Stimulated activated CD8-positive, alpha-beta memory T cell treated with anti-CD3 and anti-CD28 coated beads, Interleukin-7, amount 100 ng/mL, for 24 hours (primary cell): ENCODE measurements at places on chromosomes 7 and 10.

DNA sequence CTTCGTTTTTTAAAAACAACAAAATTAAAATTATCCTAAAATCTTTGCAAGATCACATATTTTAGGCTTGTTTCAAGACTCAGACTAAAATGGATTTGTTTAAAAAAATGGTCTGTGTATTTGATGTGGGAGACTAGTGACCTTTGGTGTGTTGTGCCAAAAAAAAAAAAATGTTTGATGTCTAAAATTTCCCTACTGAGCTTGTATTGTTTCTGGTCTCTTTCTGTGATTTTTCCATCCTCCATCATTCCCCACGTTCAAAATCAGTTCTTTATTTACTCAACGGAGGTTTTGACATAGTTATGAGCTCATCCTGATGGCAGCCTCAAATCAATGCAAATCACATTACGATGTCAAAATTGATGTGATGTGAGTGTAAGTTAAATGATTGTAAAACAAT lies 326.2 kb downstream of the RNLS start:
- DNase-seq: no peak

DNA sequence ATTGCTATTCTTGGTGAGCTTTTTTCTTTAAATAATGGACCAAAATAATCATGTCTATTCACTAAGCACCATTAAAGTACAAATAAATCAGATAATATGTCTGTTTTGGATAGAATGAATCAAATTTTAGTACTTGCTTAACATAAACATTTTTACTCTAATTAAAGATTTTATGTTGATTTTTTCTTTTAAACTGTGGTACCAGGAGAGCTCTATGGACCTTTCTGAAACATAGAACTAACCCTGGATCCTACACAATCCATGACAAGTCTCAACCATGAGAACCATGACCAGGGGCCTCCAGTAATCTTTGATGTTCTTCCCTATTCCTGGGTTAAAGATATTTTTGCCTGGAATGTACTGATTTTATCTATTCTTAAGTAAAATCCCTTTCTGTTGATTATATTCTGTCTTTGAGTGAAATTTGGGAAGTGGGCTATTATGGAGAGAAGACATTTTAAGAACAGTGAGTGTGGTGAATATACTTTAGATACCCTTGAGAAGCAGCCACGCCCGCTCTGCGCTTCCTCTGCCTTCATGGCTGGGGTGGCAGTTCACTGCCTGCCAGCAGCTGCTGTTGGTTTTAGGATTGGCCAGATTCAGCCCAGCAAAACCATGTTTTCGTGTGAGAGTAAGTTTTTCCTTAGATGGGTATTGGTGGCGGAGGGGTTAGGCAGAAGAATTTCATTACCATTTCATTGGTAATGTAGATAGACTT lies 42.2 kb upstream of the BHLHA15 start:
- no peak for DNase-seq

DNA sequence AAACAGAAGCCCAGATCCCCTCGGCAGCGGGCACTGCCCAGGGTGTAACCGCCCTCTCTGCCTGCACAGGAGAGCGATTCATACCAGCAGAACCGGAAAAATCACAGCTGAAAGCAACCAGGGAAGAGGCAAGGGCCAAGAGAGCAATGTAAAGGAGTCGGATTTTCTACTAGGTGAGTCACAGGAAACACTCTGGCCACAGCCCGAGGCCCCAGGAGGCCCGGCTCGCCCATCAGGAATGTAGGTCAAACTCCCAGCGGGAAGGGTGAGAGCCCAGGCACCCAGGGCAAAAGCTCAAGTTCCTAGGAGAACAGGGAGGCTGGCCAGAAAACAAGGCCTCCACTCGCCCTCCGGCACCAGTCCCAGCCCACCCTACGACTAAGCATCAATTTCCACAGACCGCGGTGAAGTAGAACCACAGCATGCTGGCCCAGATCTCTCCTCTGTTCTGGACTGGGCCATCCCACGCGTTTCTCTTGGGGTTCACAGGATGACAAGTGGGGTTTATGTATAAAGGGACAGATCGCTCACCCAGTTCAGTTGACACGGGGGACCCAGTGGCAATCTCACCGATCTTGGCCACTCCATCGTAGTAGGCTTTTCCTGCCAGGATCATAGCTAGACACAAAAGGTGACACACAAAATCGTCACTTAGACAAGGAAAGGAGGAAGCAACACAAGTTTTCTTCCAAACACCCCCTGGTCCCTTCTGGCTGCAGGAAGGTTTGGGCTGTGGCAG lies 46.2 kb downstream of the BAIAP2L1 start:
- no peak for DNase-seq

- DNase-seq: no peak
Observed at GRCh38 chr10:77350134-77350533, 287.5 kb downstream of the KCNMA1 start.

DNA sequence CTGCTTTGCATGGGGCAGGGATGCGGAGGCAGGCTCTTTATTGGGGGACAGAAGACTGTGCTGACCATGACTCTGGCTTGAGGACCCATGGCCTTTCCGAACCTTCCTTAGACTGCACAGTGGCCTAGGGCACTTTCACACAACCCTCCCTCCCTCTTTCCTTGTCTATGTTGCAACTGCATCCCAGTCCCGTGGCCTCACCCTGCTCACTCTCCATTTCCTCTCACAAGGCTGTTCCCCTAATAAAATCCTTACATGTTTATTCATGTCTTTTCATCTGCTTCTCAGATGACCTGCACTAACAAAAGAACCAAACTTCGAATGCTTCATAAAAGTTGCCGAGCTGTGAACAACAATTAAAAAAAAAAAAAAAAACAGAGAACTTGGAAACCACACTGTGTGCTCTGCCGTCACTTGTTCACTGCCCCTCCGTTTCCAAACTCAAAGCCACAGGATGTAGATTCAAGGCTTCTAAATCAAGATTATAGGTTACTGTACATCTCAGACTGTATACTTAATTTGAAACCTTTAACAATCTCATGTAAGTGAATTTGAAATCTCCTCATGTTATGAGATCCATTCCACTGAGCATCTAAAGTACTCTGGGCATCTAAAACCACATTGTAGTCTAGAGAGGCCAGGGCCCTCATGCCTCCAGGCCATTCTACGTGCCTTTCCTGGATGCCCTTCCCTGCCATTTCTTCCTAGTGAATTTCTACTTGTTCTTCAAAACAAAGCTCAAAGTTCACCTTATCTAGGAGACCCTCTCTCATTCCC lies 265.9 kb downstream of the SNX13 start:
- DNase-seq: no peak

- no peak for DNase-seq
Observed at GRCh38 chr7:131633342-131633843, 77.0 kb upstream of the PODXL start.

GRCh38 chr7:134029743-134030142 lies 97.4 kb upstream of the LRGUK start:
- no peak for DNase-seq

- no peak for DNase-seq
Observed at GRCh38 chr10:65312876-65313275, 1613.0 kb upstream of the LRRTM3 start.

GRCh38 chr7:36966039-36966438 lies 241.7 kb upstream of the AOAH start:
- no peak for DNase-seq

DNA sequence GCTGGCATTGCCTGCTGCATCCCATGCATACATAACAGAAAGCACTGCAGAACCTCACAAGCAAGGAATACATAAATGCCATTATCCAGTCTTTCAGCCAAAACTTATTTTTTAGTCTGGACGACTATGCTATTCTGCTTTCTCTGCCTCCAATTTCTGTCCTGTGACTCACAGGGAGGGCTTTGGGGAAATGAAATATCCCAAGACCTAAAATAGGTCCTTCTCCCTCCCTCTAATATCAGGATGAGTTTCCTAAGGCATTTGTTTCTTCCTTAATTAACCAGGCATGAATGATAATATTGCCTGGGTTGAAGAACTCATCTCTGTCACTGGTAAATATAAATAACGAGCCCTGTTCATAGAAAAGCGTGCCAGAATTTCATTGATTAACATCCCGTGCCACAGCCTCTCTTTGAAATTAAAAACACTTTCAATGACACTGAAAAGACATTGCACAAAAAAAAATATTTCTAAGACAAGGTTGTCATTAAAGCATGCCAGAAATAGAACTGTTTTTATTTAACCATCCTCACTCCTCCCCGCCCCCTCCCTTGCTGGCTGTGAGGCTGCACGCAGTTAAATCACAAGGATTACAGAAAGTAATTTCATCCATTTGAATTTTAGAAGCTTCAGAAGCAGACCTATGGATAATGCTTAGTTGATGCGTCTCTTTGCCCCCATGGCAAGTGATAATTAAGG lies 103.0 kb upstream of the ANKRD1 start:
- no peak for DNase-seq

DNA sequence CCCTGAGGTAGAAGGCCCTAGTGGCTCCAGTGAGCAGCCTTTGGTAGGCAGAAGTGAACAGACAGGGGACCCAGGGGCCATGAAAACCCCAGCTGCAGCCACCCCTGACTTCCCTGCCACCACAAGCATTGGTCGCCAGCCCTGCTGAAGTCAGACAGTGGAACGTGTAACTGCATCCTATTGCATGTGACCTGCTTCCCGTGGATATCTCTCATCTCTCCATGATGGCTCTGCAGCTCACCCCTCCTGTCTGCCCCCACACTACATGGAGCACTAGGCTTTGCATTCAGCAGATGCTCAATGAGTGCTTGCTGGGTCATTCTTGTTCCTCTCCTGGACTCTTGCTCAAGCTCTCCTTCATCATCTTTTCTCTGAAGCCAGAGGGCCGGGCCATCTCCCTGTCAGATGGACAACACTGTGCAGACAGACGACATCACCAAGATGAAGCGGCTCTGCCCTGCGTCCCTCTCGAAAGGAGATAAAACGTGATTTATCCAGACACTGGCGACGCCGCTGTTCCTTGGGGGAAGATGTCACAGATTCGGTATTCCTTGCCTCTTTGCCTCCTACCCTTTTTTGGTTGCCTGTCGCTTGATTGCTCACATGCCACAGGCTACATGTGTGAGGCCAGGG lies 117.5 kb downstream of the SH3PXD2A start:
- DNase-seq: no peak

GRCh38 chr7:37208528-37208927 lies 240.1 kb downstream of the ELMO1 start:
- no peak for DNase-seq

GRCh38 chr7:29194206-29194593 lies 375 bp upstream of the CHN2 start:
- DNase-seq: no peak

DNA sequence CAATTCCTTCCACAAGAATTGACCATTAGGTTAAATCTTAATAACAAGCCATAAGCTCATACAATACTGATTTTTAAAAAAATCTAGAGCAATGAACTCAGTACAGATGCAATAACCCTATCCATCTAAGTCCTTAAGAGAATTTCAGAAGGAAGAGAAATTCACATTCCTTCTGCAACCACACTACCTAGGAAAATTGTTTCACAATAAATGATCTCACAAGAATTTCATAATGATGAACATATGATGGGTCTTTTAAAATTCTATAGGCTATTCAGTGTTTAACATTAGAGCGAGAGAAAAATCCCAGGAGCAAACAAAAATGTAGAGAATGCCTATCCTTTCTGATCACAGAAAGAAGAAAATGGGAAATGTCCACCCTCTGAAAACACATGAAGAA lies 70.0 kb upstream of the MAGI2 start:
- DNase-seq: no peak

DNA sequence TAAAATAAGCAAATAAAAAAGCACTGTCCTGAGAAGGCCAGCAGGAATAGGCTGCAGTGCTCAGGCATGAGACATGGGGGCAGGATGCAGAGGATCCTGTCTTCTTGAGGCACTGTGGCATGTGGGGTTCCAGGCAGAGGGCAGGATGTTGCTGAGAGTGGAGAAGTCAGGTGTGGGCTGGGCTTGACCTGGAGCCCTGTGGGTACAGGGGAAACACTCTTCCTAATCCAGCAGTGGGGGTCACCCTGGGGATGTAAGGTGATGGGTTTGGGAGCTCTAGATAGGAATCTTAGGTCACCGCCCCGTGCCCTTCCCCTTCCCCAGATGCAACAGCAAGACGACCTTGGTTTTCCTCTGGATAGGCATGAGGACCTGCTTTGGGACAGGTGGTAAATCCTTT lies 13.6 kb downstream of the SUMF2 start:
- DNase-seq: no peak

DNA sequence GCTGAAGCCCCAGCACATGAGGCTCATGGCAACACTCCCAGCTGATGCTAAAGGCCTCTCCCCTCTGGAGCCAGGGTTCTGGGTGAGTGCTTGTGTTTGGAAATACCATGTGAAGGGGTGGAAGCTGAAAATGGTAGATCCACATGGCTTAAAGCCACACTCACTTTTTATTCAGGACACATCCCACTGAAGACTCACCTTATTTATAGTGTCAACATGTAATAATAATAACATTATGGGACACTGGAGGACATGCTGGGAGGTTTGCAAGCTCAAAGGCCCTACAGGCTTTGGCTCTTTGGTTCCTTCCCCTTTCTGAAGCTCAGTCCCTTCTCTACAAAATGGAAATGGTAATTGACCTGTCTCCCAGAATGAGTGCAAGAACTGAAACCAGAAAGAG lies 318.0 kb downstream of the GRID1 start:
- no peak for DNase-seq

GRCh38 chr10:5944389-5945189 lies 32.8 kb downstream of the IL15RA start:
- DNase-seq: no peak

GRCh38 chr10:73044378-73045285 lies 52.0 kb downstream of the P4HA1 start:
- no peak for DNase-seq

DNA sequence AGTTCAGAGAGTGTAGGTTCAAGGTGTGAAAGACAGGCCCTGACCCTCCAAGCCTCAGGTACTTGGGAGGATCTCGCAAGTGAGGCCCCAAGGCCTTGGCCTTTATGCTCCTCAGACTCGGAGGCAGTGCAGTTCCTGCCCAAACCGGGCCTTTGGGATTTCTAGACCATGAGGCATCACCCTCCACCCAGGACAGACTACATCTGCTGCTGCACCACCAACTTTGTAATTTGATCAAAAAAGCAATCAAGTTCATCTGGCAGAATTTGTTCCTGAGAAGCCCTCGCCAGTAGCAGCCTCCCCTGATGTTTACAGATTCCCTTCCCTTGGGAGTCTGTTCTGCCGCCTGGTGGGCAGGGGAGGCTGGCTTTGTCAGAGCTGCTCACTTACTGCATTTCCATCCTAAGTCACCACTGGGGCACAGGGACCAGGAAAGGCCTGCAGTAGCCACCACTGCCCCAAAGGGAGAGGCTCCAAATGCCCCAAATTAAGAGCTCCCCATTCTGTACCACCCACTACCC lies 2.1 kb downstream of the CAMK2G start:
- DNase-seq: no peak

DNA sequence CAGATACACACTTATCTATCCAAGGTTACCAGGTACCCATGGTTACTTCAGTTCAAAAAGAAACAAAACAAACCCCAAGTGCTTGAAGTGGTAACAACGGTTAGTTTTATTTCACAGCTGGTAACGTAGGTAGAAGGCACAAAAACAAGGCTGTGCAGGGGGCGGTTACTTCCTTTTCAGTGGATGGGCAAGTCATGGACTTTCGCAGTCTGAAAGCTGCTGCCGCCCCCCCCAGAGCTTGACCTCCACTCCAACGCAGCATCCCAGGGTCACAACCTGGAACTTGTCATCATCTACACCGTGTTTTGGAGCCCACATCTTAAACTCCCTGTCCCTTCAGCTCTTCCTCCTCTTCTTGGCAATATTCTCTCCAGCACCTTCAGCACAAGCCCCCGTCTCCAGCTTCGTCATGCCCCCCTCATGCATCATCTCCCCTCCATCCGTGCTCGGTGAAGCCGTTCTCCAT lies 181.2 kb upstream of the ITGB1 start:
- DNase-seq: no peak
